ENCODE measurements at places on chromosomes 5 and 9.

GRCh38 chr5:145589063-145589462, 246.1 kb downstream of the PRELID2 start:
- DNase-seq: no peak

DNA sequence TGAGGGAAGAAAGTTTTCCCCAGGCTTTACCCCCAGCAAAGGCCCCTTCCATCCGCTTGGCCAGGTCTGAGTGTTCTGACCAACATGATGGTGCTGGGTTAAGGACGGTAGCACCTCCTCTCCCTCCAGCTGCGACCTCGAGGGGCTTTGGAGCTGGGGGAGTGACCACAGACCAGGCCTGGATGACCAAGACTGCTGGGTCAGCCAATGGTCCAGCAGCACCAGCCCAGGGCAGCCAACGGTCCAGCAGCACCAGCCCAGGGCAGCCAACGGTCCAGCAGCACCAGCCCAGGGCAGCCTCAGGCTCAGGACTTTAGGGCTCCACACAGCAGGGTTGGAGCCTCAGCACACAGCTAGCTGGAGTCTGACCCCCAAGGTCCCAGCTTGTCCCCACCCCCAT, 57.2 kb upstream of the CNOT6 start:
- DNase-seq: no peak

DNA sequence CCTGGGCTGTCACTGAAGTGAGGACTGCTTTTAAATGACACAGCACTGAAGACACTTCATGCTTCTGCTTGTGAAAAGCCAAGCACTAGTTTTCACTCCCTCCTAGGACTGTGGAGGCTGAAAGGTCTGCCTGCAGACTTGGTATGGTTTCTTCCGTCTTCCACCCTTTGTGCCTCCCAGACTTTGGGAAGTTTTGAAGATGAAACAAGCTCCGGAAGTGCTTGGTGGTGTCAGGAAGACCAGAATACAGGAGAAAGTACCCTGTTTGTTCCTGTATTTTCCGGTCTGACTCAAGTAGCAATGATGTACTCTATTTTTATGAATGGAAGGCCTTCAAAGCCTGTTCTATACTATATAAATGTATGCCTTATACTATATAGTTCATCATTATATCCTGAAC, 222.7 kb downstream of the PDZD2 start:
- DNase-seq: no peak

- DNase-seq: peak; percentile 7
Observed at GRCh38 chr9:78786794-78787193, 489.9 kb downstream of the PSAT1 start.

DNA sequence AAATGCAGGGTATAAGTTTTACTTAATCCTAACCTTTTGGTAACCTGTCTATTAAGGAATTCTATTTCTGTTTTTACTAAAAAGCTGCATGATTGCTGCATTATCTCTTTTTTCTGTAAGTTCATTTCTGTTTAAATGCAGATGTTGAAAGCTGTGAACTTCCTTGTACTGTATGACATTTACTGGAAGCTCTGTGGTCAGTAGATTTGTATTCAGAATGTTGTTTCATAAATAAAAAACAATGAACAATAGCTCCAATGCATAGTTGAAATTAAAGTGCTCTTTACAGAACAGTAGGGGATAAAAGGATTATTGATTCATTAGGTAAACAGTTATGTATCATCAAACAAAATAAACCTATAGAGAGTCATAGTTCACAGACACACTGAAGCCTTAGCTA, 46.5 kb upstream of the FKTN start:
- DNase-seq: no peak

DNA sequence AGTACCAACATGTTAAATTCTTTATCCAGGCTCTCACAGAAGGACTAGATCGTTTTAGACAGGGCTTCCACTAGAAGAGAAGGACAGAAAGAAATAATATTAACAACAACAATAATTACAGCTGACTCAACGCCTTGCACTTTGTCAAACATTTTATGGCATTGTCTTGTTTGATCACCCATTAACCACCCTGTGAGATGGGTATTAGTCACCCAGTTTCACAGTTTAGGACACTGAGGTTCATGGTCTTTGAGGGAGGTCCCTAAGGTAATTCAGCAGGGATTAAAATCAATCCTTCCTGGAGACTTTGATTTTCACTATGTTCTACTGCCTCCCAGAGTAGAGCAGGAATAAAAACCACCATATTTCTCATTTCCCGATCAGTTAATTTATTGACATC, 51.4 kb upstream of the BNC2 start:
- DNase-seq: peak; percentile 54

DNA sequence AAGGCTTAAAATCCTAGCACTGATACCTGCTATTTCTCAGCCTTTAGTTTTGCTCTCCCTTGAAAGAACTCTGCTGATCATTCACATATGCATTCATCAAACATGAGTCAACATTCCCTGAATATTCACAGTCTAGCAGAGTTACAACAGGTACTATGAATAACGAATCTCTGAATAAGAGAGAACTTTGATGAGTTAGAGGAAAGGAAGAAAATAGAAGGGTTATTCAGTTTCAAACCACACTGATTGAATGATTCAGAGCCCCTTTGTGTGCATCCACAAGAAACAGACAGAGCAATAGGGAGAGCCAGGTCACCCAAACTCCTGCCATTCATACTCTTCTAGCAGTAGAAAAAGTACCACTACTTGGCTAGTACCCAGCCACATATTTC, 36.0 kb downstream of the FOXD1 start:
- DNase-seq: peak; percentile 98

DNA sequence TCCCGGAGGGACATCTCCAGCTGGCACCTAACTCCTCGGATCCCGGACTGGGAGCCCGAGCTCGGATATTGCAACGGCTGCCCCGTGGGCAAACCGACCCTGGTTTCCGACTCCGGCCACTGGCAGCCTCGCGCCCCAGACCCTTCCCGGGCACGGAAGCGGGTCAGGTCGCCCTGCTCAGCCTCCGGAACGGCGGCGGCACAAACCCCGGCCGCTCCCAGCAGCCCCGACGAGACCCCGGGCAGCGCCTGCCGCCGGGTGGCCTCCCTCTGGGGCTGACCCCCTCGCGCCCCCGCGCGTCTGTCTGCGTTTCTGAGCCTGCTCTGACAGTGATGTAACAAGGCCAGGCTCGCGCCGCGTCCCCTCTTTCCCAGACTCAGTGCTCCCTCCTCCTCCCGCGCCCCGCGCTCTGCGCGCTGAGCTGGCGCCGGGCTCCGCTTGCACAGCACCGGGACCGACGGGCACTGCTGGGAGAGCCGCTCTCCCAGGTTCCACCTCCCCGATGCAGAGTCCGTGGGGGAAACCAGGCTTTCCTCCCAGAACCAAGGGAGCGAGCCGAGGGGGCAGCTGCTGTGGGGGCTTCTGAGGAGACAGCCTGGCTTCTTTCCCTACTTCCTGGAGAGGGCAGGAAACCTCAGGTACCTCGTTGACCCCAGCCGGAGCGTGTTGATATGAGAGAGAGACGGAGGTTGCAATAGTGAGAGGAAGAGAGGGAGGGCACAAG, at the start of gene TMEM215:
Gene TMEM215, plus strand, starts transcription at position 373 of the 724 bp plus-strand sequence. CDS start 644 bp downstream, outside the sequence.
- no peak for DNase-seq

DNA sequence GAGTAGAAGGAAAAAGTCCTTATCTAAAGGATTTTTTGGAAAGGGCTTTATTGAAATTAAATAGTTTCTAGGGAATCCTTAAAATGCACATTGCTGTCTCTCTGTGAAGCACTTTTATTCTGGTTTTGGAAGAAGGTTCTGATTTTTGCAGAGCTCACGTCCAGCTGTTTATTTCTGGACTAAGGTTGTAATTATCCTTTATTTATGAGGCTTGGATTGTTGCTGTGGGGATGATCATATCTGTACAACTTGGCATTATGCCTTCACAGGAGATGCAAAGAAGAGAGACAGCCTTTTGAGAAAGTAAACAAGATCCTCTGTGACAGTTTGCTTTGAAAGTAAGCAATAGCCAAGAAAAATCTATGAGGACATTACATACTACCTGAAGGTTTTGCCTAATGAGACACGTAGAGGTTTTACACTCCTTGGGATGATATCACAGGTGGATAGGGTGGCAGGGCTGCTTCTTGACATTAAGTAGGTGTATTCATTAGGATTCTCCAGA, 14.6 kb downstream of the SMARCA2 start:
- no peak for DNase-seq

DNA sequence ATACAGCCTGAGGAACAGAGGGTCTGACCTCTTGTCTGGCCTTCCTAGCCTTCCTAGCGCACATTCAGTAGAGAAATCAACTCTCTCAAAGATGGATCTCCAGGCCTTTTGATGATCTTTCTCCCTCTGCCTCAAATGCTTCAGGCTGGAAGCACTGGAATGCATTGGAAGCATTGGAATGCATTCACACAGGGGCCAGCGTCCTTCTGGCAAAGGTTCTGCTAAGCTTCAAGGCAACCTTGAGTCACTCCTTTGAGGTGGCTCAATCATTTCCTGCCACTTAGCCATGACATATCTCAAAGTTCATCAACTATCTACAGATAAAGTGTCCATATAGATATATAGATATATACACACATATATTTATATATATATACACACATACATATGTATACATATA, 42.9 kb downstream of the OR2K2 start:
- DNase-seq: peak; percentile 55

DNA sequence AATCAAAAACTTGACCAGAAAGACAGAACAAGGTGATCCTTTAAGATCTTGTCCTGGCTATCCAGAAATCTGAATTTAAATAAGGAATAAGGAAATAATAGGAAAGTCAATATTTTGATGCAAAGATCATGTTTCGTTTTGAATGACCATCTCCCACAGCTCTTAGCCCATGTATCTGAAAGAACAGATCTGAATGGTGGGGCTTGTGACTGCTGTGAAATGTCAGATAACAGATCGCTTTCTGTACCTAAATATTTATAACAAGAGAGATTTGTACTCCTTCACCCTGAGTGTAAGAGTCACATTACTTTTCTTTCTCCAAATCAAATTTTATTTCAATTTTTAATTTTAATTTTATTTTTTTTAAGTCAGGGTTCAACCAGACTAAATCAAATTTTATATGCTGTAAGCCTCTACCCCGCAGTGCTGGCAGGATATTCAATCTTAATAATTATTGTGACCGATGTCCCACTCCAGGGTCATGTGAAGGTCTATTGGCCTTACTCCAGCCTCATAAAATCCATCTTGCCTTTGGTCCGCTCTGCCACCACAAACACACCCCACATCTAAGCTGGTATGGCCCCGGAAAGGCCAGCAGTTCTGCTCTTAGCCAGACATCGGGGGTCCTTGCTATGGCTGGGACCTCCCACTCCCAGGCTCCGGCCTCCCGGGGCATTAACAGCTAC, 7.0 kb upstream of the SLC26A2 start:
- no peak for DNase-seq

GRCh38 chr5:169050146-169050571, 250.8 kb downstream of the SLIT3 start:
- peak; percentile 46 for DNase-seq

- peak; percentile 89 for DNase-seq
Observed at GRCh38 chr5:16057277-16057676, 122.3 kb downstream of the MARCHF11 start.

- DNase-seq: no peak
Observed at GRCh38 chr9:135229701-135230385, 142.4 kb downstream of the OLFM1 start.

DNA sequence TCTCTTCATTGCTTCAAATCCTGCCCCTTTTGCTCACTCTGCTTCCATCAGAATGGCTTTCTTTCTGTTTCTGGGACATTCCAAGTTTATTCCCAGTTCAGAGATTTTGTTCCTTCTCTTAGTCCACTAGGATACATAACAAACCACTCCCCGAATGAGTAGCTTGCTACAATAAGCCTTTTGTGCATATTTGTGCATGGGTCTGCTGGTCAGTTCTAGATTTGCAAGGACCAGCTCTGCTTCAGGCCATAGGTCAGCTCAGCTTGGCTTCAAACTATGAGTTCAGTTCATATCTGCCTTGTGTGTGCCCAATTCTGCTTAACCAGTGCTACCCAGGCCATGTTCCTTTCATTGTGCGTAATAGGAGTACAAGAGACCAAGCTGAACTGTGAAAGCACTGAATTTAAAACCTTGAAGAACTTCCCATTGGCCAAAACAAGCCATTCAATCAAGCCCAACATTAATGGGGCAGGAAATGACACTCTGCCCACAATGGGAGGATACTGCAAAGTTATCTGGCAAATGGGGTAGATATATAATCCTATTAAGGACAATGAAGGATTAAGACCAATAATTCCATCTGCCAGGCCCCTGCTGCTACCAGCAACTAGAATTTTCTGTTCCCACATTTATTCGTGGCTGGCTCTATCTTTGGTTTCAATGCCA, 328.8 kb downstream of the PRELID2 start:
- no peak for DNase-seq

- no peak for DNase-seq
Observed at GRCh38 chr5:11047625-11048024, 286.6 kb upstream of the DAP start.

- no peak for DNase-seq
Observed at GRCh38 chr9:127233989-127234388, 30.6 kb upstream of the GARNL3 start.

GRCh38 chr5:6517510-6517909, 68.9 kb downstream of the UBE2QL1 start:
- no peak for DNase-seq

DNA sequence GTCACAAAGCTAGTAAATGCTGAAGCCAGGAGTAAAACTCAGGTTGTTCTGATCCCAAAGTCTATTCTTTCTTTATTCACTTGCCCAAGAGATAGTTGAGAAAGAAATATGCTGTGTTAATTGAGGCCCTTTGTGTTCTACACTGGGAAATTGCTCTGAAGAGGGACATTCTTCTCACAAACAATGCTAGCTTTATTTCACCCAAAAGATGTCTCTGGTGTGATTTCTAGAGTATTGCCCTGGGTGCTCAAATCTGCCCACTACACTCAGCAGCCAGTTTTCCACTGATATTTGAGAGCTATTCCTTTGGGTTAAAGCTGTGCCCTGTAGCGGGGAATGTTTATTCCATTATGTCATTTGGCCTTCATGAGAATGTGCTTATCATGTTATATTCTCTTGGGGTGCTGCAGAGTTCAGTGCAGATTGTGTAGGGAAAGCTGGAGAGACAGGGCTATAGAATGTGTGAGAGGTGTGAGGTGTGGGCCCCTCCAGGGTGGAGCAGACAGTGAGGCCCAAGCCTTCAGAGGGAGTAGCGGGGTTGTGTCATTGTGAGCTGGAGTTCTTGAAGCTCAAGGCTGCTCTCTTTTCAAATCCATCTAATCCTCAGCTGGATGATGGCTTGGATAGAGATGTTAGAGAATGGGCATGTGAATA, 21.0 kb upstream of the C5orf63 start:
- DNase-seq: no peak

DNA sequence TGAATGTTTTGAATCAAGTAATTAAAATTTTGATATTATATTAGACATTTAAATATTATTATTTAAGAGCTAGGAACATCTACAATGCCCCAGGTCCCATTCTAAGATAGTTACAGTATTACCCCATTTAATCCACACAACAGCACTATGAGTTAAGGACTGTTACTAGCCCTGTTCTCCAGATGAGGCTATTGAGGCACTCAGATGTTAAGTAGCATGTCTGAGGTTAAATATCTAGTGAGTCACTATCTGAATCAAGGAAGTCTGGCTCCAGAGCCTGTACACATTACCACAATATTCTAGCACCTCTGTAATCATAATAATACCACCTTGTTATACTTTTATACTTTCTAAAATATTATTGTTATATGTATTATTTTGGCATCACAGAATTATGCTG, 304.6 kb downstream of the PDE4D start:
- peak; percentile 80 for DNase-seq
